Activated CD4-positive, CD25-positive, alpha-beta regulatory T cell (primary cell): ENCODE measurements at places on chromosomes 3 and 15.

- DNase-seq = no peak
Observed at GRCh38 chr15:49501586-49501985, 78.5 kb downstream of the FGF7 start.

- DNase-seq = no peak
Observed at GRCh38 chr3:110654843-110655502, 416.6 kb upstream of the NECTIN3 start.

DNA sequence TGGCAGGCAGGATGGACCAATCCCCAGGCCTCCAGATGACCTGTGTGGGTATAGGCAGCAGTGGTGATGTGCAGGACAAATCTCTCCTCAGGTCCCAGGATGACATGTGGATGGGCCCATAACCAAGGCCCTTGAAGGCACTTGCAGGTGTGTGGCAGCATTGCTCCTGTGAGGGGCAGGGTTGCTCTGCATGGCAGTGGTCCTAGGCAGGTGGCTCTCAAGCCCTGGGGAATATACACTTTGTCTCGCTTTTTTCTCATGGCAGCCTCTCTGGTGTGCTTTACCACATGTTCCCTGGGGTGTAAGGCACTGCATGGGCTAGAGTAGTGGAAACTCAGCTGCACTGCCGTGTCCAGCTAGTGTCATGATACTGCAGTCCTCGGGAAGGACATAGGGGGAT, 503.6 kb downstream of the UNC13C start:
- no peak for DNase-seq

DNA sequence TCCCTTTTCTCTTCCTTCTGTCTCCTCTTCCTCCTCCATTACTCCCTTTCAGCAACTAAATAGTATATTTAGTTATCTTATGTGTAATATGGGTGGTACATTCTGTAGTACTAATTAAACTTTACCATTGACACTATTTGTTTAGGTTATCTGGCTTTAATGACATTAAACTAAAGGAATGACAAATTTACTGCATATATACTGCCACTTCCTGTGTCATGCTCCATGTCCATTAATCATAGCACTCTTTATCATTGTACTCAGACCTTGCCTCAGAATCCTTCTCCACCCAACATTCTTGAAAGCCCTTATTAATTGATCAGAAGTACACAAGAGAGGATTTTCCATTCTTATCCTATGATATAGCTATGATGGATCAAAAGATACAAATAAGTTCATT, 244.2 kb downstream of the NAALADL2 start:
- DNase-seq = no peak

GRCh38 chr15:74451861-74452835, 8.8 kb downstream of the UBL7 start:
- DNase-seq = no peak
